Breast epithelium (tissue), 4 donors: ENCODE measurements at places on chromosomes 1 and 21.

DNA sequence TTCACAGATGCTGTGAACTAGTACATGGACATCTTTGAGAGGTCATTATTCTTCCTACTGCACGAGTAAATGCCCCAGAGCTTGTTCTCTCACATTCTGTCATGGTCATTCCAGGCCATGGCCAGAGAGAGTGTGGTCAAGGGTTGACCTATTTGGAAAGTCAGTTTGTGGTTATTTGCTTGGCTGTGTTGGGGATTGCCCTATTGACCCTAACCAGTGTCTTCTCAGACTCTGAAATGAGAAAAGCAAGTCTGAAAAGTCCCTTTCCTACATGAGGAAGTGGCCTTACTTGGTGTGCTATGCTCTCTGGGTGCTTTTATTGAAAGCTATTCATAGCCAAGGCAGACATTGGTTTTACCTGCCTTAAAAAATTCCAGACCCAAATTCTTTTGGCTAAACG lies 26.6 kb downstream of the CLIC6 start:
- no peak overlapping the region for H3K4me3 ChIP-seq
- H3K4me1 ChIP-seq = no peaks in the 10 kb centered on the region
- H3K27ac ChIP-seq = peak overlapping the region; percentile 50
- DNase-seq = no peak

DNA sequence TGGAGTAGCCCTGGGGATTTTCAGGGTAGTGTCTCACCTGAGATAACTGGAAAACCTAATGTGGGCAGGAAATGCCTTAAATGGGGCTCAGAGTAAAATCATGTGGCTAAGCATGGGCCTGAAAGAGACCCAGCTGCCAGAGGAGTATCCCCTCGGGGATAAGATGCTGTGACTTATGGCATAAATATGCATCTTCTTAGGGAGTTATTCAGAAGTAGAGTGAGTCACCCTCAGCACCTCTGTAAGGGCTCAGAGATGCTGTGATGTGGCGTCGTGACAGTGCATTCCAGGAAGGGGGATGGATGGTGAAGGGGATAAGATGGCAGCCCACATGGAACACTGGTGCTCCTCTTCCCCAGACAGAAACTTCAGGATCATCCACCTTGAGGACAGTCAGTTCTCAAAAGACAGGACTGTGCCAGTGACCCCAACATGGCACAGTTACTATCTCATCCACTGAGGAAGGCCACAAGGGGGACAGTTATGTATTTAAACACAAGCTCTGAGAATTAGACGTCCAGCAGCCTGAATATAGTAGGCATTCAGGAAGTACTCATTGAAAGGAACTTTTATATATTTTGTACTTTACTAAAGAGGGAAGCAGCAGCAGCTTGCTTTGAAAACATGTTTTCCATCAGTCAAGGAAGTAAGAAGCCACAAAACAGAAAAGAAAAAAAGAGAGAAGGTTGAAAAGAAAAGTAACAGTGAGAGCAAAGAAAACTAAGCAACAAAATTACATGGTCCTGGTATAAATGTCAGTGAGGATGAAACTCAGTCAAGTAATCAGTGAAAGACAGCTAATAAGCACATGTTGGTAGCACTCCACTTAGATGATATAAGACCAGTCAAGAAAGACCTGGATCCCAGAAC lies 8.3 kb downstream of the IL24 start:
- no peaks in the 10 kb centered on the region for H3K27me3 ChIP-seq
- no peak for DNase-seq

- DNase-seq = no peak
- H3K4me3 ChIP-seq = no peak overlapping the region
- no peaks in the 10 kb centered on the region for H3K36me3 ChIP-seq
- H3K27me3 ChIP-seq = no peaks in the 10 kb centered on the region
- H3K27ac ChIP-seq = no peak overlapping the region
- H3K4me1 ChIP-seq = no peaks in the 10 kb centered on the region
Measured at GRCh38 chr1:14884614-14885175, 268.9 kb upstream of the TMEM51 start.

DNA sequence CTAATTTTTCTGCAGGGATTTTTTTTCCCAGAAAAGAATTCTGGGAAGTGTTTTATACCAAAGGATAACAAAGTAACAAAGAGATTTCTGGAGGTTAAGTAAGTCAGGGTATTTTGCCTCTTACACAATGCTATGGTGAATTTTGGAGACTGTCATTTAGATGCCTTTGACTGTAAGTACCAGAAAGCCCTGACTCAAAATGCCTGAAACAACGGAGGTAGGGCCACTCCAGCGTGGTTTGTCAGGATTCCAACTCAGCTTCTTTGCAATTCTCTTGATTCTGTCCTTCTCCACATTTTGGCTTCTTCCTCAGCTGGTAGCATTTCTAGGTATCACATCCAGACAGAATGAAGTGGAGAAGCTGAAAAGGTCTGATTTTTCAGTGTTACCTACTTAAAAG lies 106.5 kb downstream of the UCHL5 start:
- H3K4me3 ChIP-seq = no peak overlapping the region
- no peaks in the 10 kb centered on the region for H3K4me1 ChIP-seq
- H3K27ac ChIP-seq = no peak overlapping the region
- no peaks in the 10 kb centered on the region for H3K36me3 ChIP-seq

- H3K27ac ChIP-seq = no peak overlapping the region
- no peaks in the 10 kb centered on the region for H3K4me1 ChIP-seq
- DNase-seq = no peak
- no peaks in the 10 kb centered on the region for H3K27me3 ChIP-seq
- H3K36me3 ChIP-seq = no peaks in the 10 kb centered on the region
Measured at GRCh38 chr1:49364676-49365075, 588.0 kb upstream of the BEND5 start.

GRCh38 chr1:112542206-112542973 lies 33.6 kb downstream of the WNT2B start:
- H3K36me3 ChIP-seq = no peaks in the 10 kb centered on the region
- H3K27ac ChIP-seq = no peak overlapping the region
- H3K4me3 ChIP-seq = no peak overlapping the region
- no peak for DNase-seq
- no peaks in the 10 kb centered on the region for H3K4me1 ChIP-seq
- H3K27me3 ChIP-seq = no peaks in the 10 kb centered on the region

GRCh38 chr1:209484429-209484828 lies 99.1 kb upstream of the CAMK1G start:
- H3K27ac ChIP-seq = no peak overlapping the region
- no peaks in the 10 kb centered on the region for H3K4me1 ChIP-seq
